ENCODE measurements at places on chromosomes 1 and 21. TPM values are rescaled to one million over a fixed set of nuclear protein-coding genes. Genes with fewer than 3 reads are reported as not detected.
A peak's percentile ranks its signal among the peaks of the same experiment; 100 is the strongest.

DNA sequence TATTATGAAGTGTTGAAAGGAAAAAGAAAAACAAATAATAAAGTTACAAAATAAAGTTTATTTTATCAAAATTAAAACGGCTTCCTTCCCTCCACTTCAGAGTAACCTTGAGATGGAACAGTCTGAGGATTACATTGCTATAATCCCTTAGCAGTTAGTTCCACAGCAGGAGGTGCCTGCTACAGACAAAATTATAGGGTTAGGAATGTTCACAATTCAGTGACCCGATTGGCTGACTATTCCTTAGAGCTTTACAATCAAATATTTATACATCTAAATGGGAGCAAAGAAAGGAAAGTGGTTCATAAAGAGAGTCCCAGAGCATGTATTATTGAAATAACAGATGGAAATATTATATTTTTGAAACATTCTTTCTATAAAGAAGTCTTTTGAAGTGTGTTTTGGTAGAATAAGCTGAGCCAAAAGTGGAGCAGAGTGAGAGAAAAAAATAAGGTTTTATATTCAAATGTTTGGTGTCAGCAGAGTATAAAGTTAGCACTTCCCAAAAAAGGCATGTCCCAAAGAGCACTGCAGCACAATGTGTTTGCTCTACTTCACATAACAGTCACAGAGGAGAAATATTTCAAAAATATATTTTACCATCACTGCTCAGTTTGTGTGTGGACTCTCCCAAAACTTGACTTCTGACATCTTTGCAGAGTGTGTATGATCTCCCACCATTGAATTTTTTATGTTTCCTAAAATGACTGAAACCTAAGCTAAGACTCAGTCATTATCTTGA lies 71.4 kb upstream of the GORAB start:
- H3K27ac ChIP-seq: no peak overlapping the region
- H3K4me3 ChIP-seq: no peak overlapping the region
- peaks cover 17% of the 10 kb centered on the region for H3K27me3 ChIP-seq
- H3K36me3 ChIP-seq: no peaks in the 10 kb centered on the region

DNA sequence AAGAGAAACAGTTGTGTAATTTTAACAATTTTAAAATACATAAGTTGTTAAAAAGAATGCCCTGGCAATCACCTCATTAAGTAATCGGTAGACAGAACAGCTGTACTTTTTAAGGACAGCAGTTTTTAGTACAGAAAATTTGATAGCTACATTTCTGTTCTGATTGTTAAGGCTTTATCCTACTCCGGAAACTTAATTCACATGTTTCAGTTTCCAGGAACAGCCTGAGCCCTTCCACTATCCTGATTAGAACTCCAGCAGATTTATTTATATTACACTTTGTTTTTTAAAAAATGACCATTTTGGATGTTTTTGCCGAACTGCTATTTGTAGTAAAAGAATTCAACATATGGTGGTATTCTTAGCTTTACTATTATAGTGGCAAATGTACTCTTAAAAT lies 8.7 kb downstream of the PRRC2C start:
- H3K27me3 ChIP-seq: no peaks in the 10 kb centered on the region
- no peak overlapping the region for H3K27ac ChIP-seq
- H3K4me1 ChIP-seq: peaks cover 58% of the 10 kb centered on the region
- no peak for ATAC-seq
- peak overlapping the region; percentile 62 for H3K4me3 ChIP-seq

GRCh38 chr21:34022627-34023335 lies 50.6 kb upstream of the MRPS6 start:
- no peak overlapping the region for H3K4me3 ChIP-seq
- peaks cover 5% of the 10 kb centered on the region for H3K4me1 ChIP-seq
- no peaks in the 10 kb centered on the region for H3K27me3 ChIP-seq
- peak; percentile 92 for ATAC-seq

TMPRSS2 gene
- total RNA-seq: not detected

CACNA1S gene
- total RNA-seq: not detected

RHBDL2 gene
- not detected for total RNA-seq

VWA5B1 gene
- total RNA-seq: 0.05 TPM

DPT gene
- not detected for total RNA-seq
